ENCODE measurements at places on chromosomes 1 and 21.

DNA sequence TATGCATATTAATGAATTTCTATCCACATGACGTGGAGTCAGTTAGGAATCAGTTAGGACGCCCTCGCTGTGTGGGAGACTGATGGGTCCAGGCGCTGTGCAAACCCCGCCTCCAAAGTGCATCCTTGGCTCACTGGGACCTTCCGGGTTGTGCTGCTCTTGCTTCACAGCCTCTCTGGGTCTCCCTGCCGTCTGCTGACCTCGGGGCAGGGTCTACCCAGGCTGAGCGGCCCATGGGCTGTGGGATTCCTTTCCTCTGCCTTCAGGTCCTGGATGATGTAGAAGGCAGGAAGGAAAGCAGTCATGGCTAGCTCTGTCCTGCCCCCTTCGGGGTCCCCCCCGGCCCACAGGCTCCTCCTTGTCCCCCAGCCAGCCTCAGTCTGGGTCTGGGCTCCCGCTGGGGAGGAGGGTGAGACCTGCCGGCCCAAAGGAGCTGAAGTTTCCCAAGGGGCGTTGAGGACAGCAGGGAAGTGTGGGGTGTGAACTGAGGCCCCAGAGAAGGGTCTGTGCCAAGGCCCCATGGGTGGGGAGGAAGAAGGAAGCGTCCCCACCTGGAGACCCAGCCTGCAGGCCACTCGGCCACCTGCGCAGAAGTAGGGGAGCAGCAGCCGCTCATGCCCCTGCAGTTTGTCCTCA is 24.6 kb upstream of the CDK11A start:
- no peak for DNase-seq

DNA sequence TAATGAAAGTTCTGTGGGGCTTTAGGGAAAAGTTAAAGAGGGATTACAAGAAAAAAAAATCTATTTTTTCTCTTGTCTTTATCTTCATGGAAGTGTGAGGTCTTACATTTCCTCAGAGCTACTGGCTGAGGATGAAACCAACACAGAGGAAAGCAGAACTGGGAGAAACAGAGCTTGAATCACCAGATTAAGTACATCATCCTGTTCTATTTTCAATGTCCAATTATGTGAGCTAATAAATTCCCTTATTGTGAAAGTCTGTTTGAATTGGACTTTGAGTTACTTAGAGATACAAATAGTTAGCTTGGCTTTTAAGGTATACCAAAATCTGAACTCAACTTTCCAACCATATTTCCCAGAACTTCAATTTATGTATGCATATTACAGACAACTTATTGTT is 69.2 kb downstream of the LPGAT1 start:
- no peak for DNase-seq

GRCh38 chr1:155173478-155174323 is at the start of gene TRIM46:
TRIM46 (plus strand) TSS chr1:155173849; CDS start chr1:155173967, 118 bp downstream.
- peak; percentile 64 for DNase-seq

GRCh38 chr21:36962098-36962780 is 4.2 kb downstream of the HLCS start:
- no peak for DNase-seq

- DNase-seq = no peak
Observed at GRCh38 chr1:204272505-204272904, 58.7 kb upstream of the GOLT1A start.

DNA sequence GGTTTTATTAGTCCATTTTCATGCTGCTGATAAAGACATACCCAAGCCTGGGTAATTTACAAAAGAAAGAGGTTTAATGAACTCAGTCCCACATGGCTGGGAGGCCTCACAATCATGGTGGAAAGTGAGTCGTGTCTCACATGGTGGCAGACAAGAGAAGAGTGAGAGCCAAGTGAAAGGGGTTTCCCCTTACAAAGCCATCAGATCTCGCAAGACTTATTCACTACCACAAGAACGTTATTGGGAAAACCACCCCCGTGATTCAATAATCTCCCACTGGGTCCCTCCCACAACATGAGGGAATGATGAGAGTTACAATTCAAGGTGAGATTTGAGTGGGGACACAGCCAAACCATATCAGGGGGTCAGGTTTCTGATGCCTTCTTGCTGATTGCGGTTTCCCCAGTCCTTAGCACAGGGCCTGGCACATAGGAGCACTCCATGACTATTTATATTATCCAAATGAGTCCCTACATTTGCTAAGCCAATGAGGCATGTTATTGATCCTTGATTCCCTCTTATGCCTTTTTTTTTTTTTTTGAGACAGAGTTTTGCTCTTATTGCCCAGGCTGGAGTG is 35.3 kb upstream of the PAXBP1 start:
- peak; percentile 44 for DNase-seq

GRCh38 chr1:204254031-204254661 is 40.4 kb upstream of the GOLT1A start:
- DNase-seq = no peak

DNA sequence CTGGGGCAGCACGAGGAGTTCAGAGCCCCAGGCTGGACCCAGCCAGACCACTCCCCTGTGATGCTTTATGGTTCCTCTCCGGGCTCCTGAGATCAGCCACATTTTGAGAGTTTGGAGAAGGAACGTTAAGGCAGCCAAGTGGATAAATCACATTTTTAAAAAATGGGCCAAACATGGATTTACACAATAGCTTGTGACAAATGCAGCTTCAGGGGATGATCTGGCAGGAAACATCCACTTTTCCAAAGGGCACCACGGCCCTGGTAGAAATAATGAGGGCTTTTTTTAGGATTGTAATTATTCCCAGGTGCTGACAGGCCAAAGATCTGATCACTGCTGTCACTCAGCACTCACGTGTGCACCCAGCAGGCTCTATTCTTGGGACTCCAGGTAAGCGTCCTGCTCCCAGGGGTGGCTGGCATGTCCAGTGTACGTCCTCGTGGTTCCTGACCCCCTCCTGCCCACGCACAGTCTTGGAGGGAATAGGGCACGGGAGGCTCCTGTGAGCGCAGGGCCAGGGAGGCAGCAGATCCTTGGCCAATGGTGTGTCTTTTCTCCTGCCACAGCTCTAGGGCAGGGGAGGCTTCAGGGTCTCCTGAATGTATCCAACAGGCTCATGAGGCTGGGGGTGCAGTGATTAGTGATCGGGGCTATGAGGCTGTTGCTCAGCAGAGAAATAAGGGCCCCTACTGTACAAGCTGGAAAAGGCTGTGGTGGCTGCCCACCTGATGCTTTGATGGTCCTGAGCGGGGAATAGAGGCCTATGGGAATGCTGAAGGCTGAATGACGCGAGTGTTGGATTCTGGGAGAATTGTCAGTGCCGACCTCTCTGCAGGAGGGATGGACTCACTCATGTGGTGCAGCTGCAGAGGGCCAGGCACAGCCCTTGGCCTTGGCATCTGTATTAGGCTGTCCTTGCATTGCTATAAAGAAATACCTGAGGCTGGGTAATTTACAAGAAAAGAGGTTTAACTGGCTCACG is 415.7 kb downstream of the PTPRU start:
- DNase-seq = no peak

DNA sequence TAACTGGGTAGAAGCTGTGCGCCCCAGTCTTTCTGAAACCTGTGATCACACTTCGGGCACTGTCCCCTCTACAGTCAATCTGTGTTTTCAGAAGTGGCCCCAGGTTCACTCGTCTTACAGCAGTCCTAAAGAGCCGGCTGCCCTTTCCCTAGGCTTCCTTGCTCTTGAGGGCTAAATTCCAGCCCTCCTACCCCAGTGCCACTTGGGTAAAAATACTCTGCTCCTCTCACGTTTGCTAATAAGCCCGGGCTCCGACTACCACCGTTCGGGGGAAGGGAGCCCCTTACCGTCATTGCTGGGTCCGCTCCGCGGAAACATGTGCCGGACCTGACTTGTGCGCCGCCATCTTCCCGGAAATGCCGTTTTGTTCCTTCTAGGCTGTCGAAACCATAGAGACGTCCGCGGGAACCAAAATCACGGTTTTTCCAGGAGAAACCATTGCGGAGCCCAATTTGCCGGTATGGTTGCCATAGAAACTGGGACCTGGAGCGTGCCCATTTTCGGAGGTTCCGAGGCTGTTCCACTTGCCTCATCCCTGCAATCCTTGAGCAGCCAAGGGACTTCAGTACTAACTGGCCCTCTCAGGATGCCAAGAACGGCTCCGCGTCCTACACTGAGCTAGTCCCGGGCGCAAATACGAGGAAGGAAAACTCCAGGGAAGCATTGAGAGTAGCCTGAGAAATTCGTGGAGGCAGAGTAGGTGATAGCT is at the start of gene GPATCH4:
Gene GPATCH4, minus strand, starts transcription at position 358 of the 709 bp plus-strand sequence.
- peak; percentile 71 for DNase-seq

GRCh38 chr1:21317035-21317689 is 26.9 kb upstream of the ECE1 start:
- no peak for DNase-seq

Measured in activated T-cell treated with anti-CD3 and anti-CD28 coated beads for 24 hours (primary cell).